ENCODE measurements at places on chromosomes 3 and 15.

DNA sequence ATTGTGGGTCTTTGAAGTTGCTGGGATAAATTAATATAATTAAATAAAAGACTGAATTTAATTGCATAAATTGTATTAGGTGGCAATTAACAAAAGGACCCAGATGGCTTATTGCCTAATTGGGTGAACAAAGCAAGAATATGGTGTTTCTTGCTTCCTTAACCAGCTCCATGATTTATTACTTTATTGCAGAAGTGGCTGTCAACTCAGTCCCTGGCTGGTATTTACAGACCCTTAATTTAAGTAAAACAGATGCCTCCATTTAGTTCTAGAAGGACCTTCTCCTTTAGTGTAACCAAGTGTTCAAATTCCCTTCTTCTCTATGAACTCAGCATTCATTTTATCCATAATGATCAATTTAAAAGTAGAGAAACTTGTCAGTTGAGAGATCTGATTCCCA is 35.1 kb downstream of the DPH3 start:
- no peak for DNase-seq

GRCh38 chr3:171851660-171852058 is 8.5 kb downstream of the TMEM212 start:
- DNase-seq, result no peak

DNA sequence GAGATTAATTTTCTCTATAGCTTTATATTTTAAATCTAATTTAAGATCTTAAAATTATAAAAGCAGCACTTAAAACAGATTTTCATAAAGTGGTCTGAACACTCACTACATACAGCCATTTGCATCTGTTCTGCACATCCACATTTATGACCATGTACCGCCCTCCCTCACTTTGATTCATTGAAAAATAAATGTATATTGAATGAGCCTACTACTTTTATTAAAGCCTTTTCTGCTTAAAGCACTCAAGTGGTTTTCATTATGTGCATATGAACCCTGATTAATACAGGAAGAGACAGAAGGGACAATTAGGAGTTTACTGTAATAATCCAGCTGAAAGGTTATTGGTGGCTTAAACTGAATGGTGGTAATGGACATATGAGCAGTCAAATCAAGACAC is 129.4 kb downstream of the DLG1 start:
- no peak for DNase-seq

DNA sequence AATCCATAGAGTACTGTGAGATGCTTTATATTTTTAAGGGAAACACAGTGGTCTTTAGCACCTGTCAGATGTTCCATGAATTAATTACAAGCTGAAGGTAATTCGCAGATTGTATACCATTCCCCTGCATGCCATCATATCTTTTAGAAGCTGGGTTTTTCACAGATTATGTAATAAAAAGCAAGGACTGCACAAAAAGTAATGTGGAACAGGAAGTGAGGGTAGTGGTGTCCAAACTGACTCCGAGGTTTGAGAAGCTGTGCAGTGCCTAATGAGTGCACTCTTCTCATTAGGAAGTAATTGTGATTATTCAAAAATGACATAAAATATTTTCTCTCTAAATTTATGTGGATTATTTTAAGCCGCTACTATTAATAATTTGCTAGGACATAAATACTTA is 123.2 kb downstream of the GOLIM4 start:
- DNase-seq, result no peak

DNA sequence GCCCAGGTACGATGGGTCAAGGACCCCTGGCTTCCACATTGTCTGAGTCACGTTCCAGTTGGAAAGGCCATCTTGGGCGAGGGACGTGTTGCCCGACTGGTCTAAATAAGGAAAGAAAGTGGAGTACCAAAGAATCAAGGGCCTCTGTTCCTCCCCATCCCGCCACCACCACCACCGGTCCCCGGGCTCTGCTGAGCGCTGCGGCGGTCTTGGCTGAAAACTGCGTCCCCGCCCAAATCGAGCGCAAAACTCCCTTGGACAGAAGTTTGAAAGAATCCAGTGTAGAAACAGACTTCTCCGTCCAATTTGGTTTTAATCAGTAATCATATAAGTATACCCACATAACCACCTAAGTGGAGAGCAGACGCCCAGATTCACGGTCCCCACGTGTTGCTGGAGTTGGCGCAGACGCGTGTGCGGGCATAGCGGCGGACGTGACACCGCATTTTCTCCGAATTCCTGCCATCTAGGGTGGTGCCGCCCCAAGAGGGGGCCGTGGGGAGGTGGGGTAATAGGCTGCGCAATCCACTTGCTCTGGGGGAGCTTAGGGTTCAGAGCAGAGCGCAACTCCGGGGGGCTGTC is 243.8 kb upstream of the TOPAZ1 start:
- no peak for DNase-seq

- no peak for DNase-seq
Observed at GRCh38 chr3:57986261-57986660, 22.0 kb upstream of the FLNB start.

- DNase-seq, result no peak
Observed at GRCh38 chr3:102182162-102182561, 252.7 kb upstream of the ZPLD1 start.

DNA sequence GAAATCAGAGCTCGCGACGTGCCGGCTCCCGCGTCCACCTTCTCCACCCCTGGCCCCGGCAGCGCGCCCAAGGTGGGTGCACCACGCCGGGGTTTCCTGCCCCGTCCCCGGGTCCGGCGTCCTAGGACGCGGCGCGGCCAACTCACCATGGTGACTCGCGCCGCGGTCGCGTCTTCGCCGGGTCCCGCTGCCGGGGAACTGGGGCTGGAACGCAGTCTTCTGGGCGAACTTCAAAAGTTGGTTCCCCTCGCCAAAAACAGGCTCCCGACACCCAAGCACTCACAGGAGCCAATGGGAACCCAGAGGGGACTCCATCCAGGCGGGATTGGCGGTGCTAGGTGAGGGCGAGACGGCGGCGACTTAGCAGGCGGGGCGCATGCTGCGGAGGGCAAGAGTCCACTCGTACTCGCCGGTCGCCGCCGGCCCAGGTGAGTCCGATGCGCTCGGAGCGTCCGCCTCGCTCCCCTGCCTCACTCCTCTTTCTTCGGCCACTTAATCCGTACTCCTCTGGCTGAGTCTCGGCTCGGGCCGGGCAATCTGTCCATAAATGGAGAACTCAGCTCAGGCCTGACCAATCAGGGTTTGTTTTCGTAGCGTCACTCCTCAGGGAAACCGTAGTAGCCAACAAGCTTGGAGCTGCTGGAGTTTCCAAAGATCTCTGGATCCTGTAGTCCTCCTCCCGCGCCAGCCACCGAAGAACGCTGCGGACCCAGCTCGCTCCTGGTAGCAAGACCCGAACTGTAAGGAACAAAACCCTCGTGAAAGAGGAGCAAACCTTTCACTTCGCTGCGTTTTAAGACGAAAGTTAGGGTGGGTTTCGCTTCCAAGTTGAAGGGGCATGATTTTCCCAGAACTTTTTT is at the start of gene MYO1E:
Gene MYO1E, minus strand, starts transcription at position 520 of the 860 bp plus-strand sequence. Its CDS starts 371 bp downstream, at position 149.
- DNase-seq, result peak; percentile 57

DNA sequence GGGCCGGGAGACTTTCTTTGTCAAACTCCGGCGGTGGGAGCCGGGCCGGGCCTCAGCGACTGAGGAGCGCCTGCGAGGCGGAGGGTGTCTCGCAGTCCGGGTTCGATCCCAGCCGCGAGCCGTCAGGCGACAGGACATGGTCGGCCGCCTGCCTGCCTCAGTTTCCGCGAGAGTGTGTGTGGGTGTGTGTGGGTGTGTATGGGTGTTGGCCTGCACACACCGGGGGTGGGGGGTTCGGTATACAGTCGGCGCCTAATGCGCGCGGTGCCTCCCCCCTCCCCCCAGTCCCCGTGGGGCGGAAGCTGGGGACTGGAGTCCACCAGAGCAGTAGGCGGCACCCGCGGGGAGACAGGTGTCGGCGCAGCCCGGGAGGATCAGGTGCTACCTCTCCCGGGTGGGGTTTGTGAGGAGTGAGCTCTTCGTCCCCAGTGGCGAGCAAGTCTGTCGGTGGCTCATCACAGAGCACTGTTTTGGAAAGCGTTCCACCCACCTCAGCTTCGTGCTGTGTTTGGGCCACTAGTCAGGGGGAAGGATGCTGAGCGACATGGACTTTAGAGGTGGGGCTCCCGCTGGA is 246.3 kb downstream of the GOLGA6L6 start:
- no peak for DNase-seq

GRCh38 chr3:149559525-149559924 is 85.0 kb downstream of the TM4SF4 start:
- DNase-seq, result no peak

GRCh38 chr3:137511655-137512054 is 252.5 kb upstream of the SOX14 start:
- no peak for DNase-seq

DNA sequence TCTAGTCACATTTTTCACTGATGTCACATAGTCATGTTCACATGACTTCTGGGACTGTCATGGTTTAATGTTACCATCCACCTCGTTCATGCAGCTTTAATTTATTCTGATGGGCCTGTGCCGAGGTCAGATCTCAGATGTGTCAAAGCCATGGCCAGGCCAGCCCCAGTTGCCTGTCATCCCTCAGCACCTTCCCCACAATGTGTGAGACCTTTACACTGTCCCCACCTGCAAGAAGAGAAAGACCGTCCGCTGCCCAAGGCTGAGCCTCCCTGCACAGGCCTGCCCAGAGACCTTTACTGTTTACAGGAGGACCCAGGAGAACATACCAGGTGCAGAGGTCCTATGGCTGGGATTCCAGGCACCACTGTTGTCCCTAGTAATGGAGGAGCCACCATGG is 12.8 kb upstream of the KLF15 start:
- no peak for DNase-seq
